ENCODE measurements at places on chromosomes 12 and 14. TPM values are rescaled to one million over a fixed set of nuclear protein-coding genes. Genes with fewer than 3 reads are reported as not detected.

CCDC38 gene
- not detected for total RNA-seq

CCDC88C gene
- total RNA-seq, result 45.7 TPM

LETMD1 gene
- total RNA-seq, result 63.9 TPM

FZD10 gene
- 0.31 TPM for total RNA-seq

LBHD2 gene
- total RNA-seq, result not detected

HEBP1 gene
- total RNA-seq, result 3.4 TPM

TMEM233 gene
- not detected for total RNA-seq
